ENCODE measurements at places on chromosomes 7 and 10.

- DNase-seq: no peak
Observed at GRCh38 chr10:88705958-88706357, at the start of gene LIPK. TSS of gene LIPK (plus strand) at chr10:88706249. CDS start at chr10:88724544, 18,295 bp downstream.

DNA sequence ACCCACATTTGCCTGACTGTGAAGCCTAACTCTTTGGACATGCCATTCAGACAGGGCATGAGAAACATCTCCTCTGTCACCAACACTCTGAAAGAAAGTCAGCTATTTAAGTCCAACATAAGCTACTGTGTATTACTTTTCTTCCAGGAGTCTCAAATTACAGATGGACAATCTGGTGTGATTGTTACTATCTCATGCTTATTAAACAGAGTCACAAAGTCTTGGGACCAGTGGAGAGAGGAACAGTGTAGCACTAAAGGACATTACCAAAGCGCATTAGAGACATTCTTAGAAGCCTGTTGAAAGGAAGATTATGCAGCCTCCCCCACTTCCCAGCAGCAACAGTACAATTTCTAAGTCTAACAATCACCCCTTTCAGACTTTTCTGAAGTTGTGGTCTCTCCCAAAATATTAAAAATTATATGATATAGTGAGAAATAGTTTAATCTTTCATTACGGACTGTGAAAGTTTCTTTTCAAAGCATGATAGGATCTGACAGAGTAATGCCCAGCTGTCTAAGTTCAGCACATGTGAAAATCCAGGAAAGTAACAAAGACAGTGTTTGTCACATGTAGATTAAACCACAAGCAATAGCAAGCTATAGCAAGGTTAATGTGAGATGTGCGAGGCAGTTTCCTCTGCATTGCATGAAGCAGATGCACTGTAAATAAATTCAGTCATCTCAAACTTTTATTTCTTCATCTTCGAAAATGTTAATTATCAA lies 280.9 kb upstream of the FZD8 start:
- no peak for DNase-seq

DNA sequence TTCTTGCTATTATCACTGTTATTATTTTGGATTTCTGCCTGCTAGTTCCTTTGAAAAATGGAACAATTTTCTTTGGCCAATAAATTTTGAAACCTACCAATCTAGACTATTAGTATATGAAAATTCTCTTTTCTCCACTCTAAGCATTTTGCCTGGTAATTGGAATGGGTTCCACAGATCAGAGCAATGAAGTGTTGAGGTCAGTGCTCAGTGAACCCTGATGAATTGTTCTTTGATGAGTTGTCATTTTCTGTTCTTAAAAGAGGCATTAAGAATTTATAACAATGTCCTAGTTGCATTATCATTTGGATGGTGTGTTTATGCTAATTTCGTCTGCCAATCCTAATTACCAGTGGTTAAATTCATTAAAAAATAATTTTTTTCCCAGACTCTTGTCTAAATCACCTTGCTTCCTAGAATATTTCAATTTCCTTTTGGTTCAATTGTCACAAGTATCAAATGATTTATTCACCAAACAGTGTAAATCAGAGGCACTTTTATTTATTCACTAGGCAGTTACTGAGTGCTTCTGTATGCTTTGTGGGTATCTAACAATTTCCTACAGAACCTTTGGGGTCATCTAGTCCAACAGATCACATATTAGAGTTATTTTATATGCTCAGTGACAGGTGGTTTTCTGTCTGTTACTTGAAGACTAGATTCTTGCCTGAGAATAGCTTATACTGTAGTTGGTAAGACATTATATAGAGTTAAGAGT lies 239.0 kb downstream of the DNAJB9 start:
- DNase-seq: no peak

DNA sequence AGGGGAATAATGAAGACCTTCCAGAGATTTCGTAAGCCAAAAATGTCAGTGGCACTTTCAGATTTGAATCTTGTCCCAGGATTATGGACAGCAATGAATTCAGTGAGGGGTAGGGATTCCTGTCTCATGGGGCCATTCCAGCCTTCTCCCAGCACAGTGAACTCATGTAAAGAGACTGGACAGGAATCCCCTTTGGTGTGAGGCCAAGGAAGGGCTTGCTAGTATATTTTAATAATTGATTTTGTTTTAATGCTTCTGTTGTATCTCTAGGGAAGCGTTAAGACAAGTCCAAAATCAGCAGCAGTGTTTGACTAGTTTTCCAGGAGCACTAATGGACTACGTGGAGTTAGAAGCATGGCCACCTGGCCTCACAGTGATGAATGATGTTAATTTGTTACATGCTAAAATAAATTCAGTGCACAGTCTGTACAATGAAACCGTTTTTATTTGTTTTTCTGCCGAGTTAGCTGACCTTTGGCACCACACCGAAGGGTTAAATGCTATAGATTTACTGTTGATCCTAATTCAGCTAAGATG lies 214.0 kb upstream of the DKK1 start:
- no peak for DNase-seq

DNA sequence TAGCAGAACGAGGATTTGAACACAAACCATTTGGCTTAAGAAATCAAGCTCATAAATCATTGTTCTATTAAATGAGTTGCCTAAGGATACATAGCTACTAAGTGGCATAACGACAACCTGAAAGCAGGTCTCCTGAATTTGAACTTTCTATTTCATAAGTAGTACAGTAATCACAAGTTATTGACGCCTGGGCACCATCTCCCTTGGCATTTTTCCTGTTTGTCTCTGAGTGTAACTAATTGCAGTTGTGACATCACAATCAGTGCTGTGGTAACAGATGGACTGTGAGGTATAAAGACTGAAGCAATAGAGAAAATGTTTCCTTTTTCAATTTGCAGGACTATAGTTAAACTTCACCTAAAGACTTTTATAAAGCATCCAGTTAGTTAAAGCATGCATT lies 6.4 kb upstream of the CSTF2T start:
- no peak for DNase-seq

DNA sequence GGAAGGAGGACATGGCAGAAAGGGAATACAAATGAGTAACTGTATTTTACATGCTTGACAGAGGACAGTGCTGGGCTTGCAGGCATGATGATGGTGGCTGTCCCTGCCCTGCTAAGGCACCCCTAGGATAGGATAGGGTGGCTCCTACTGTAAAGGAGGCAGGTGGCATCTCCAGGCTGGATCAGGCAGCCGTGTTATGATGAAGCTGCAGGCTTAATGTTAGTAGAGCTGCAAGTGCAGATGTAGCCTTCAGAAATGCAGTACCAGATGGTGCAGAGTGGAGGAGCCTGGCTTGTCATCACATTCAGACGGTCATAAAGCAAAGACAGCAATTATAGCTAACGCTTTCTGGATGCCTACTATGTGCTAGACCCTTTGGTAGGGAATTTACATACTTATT lies 287.9 kb upstream of the PODXL start:
- no peak for DNase-seq

GRCh38 chr10:124680675-124681074 lies 63.5 kb downstream of the FAM53B start:
- DNase-seq: no peak

- no peak for DNase-seq
Observed at GRCh38 chr10:26441491-26442214, 3.5 kb downstream of the APBB1IP start.

DNA sequence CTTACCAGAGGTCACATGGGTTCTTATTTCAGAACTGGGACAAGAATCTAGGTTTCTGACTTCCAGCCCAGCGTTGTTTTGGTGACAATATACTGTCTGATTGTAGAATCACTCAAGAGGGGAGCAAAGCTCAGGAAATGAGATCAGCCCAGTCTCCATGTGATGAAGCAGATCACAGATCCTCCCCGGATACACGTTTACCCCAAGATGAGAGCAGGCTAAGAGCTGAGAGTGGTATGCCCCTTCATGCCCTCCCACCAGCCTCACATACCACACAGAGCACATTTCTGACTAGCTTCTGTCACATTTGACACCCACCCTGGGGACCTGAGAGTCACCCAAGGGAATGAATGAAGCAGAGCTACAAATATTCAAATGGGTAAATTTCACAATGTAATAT lies 27.1 kb upstream of the PRKCQ start:
- DNase-seq: no peak

DNA sequence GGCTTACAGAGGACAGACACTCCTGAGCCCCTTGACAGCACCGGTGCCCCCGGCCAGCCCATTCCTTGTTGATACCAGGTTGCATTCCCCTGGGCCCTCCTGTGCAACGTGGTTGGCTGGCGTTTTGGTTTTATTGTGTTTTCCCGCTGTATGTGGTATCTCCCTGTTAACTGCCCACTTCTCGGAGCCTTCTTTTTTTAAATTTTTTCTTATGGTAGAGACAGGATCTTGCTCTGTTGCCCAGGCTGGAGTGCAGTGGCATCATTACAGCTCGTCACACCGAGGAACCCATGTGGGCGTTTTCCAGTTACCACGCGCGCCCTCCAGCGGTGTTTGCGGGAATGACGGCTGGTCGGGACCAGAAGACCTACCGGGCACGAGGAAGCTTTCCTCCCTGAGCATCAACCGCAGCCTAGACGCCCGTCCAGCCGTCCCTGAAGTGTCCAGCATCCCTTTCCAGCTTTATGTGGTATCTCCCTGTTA lies 16.9 kb upstream of the ZFAND2A start:
- DNase-seq: no peak

- no peak for DNase-seq
Observed at GRCh38 chr7:75985518-75986146, 8.8 kb downstream of the TMEM120A start.

- no peak for DNase-seq
Observed at GRCh38 chr10:97020452-97021400, 165.0 kb downstream of the SLIT1 start.

All from left renal cortex interstitium (tissue), 4 donors.